NCI-H446 (cell line): ENCODE measurements at places on chromosomes 12 and 14.

DNA sequence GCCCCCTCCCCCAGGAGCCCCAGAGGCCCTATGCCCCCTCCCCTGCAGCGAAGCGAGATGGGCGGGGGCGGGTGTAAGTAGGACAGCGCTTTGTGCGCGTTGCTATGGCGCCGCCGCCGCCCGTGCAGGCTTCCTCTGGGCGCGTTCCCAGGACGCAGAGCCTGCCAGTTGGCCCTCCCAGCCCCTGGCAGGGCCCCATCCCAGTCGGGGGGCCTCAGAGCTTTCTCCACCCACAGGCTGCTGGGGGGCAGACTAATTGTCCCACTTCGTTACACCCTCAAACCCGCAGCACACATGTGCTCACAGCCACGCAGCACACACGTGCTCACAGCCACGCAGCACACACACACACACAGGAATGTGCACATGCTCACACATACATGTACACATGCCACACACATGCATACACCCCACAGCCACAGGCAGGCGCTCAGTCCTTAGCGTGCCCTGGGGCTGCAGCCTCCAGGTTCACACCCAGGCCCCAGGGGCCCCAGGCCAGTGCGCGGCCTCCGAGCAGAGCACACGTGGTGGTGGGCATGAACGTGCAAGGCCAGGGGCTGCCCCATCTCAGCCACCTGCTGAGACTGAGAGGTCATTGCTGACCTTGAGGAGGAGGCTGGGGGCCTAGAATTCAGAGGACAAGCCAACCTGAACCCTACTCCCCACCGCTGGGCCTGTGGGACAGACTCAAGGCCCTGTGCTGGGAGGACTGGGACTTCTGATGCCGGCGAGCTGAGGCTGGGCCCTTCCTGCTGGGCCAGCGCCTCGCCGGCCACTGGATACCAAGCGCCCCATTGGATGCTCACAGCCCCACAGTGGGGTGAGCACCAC is 15.6 kb downstream of the TRMT61A start:
- peak; percentile 56 for DNase-seq

GRCh38 chr12:122371475-122372045 is 50.9 kb downstream of the CLIP1 start:
- no peak for DNase-seq

GRCh38 chr12:120117961-120118320 is 1.4 kb upstream of the RAB35 start:
- DNase-seq = no peak

DNA sequence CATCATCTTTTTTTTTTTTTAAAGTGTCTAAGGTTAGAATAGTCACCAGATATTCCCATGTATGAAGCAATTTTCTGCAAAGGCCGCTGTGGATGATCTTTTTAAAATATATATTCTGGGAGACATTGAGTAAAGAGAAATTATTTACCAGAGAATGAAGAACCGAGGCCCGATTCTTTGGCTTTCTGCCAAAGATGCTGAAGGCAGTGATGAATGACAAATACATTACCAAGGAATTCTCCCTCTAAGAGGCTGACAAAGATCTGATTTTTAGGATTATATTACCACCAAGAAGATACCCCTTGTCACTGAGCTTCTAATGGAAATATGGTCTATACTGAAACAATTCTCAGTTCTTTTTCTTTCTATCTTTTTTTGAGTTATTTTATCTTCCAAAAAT is 336.8 kb downstream of the NAV3 start:
- DNase-seq = peak; percentile 52

DNA sequence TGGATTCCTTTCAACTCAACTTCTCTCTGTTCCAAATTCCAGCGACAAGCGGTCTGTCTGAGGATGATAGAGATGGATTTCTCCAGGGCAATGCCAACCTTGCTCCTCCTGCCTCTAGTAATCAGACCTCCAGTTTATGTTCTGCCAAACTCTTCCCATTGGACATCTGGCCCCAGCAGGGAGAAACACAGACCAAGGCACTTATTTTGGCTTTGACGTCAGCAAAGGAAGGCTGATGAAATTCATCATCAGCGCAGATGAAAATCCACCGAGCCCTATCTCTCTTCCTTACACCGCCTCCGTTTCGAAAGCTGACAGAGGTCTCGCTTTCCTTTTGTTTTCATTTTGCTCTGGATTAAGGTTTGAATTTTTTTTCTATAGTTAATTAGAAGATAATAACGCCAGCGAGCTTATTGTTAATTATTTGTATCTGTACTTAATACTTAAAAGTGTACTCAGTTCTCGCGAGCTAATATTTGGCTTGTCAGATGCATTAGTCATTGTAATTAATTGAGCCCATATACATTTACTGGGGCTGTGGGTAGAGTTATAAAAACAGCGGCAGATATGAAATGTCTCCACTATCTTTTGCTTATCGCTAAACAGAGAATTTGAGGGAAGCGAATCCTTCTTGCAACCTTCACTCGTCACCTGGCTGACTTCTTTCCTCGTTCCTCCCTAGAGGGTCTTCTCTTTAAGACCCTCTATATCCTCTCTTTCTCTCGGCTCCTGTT is 35.9 kb upstream of the MED13L start:
- DNase-seq = peak; percentile 13

- no peak for DNase-seq
Measured at GRCh38 chr12:110917467-110917866, 2.9 kb downstream of the MYL2 start.

DNA sequence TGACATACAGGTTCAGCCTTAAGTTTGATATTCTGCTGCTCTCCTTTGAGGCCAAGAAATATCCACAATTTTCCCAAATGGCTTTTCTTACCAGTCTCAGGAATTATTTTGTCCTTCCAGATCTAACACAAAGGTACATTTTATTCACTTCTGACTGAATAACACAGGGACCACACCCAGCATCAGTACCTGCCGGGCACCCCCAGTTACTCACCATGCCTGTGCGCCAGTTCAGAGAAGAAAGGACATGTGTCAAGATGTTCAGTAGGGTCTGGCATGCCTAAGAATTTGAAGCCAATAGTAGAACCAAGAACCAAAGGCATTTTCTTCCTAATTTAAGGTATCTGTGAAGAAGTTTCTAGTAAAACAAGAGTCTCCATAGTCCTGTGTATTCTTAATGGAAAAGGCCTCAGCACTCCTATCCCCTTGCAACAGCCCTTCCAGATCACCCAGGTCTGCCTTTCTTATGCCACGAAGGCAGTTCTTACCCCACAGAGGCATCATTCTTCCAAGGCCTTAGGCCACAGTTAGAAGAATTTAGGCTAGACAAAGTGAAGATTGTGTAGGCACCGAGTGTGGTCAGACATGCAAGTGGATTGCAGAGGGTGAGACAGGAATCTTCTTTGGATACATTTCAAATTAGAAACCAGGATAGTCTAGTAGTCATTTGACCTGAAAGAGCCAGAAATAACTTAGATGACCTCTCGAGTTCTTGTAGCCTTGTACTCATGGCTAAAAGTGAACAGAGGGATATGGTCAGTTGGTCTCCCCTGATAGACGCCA is 140.1 kb upstream of the HIF1A start:
- no peak for DNase-seq

DNA sequence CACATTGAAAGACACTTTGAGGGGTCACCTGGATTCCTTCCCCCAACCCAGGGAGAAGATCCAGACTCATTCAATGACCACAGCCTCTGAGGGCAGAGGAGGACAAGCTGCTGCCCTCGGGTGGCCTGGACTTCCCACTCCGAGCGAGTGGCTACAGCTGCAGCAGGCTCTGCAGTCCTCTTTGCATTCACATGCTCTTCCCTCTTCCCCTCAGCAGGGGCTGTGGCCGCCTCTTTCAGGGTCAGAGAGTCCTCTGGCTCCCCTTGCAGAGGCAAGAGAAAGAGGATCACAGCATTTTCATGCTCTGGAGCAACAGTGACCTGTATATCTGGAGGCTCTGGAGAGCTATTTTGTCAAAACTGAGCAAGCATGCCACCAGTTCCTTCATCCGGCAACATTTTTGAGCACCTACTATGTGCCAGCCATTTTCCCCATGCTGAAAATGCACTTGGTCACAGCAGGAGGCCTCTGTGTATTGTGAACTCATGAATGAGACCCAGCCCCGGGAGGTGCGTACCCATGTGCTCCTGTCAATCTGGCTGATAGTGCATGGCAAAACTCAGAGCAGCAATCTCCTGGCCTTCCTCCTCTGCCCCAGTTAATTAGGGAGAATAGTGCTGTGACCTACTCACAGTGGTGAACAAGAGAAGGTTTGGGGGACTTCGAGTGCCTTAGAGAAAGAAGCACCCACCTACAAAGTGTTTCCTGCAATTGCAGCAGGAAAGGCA is 42.9 kb upstream of the KCNA5 start:
- DNase-seq = no peak

- DNase-seq = no peak
Measured at GRCh38 chr12:52043386-52044212, 7.6 kb upstream of the NR4A1 start.

DNA sequence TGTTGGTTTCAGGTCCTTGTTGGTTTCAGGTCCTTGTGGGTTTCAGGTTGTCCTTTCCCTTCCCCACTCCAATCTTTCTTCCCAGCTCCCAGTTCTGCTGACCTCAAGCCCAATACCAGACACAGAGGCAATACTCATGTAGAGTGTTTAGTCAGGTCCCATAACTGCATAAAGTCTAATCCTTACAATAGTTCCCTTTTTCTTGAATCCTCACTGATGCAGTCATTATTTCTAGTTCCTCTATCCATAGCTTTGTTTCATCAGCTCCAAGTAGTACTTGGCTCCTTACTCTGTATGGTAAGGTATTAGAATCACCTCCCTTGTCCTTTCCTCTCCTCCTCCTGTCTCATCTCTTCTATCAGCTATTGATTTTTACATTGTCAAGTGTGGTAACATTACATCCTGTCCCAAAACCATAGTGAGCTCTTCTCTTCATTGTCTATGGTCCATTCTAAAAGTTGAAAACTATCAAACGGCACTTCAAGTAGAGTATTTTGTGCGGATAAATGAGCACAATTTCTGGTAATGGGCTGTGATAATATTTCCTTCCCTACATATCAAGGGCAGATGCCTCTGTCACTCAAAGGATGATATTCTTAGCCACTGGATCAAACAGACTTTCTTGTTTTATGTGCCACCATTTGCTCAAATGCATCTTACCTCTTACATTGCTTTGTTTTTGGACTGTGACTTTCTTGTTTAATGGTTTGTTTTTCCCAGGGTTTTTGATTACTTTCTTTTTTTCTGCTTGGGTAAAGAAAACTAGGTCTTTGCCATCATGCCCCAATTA is 57.2 kb upstream of the JDP2 start:
- no peak for DNase-seq

DNA sequence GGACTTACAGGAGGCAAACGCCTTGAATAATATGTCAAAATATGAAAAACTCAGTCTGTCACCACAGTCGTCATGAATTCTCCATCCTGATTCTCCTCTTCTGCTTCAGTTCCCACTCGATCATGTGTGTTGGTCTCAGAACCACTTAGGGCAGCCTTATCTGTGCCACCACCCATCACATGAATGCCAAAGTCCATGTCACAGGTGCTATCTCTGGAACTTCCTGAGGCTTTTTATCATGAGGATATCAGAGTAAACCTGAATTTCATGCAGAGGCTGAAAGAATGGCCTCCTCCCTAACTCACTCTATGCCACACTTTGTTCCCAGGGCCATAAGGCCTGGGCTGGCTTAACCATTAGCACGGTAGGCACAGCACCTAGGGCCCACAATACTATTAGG is 28.8 kb upstream of the MAP3K9 start:
- DNase-seq = no peak

GRCh38 chr12:59182191-59182590 is 261.9 kb upstream of the LRIG3 start:
- DNase-seq = no peak

GRCh38 chr14:100739306-100739705 is 12.6 kb downstream of the DLK1 start:
- no peak for DNase-seq

DNA sequence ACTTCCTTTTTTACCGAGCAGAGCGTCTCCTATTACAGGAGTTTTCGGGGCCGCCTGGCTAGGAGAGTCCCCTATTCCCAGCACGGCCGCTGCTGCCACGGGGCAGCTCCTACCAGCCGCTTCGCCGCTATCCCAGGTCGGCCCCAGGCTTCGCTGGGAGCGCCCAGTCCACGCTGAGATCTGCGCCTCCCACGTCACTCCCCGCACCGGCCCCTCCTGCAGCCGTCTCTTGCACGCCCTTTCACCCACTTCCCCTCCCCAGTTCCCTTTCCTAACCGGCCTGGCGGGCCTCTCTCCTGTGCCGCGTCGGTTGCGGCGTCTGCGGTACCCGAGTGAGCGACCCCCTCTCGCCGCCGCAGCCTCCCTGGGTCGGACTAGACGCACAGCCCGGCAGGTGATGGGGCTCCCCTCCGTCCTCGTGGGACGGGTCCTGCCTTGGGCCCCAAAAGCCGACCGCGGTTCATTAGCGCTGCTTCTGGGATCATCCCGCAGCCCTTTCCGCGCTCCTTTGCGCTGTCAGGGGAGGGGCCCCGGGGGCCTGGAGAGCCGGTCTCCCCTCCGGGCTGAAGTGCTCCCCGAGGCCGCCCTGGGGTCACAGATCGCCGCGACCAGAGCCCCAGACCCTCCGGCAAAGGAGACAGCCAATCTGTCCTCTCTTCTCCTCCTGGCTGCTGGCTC is 1318.4 kb downstream of the TMEM121 start:
- no peak for DNase-seq

DNA sequence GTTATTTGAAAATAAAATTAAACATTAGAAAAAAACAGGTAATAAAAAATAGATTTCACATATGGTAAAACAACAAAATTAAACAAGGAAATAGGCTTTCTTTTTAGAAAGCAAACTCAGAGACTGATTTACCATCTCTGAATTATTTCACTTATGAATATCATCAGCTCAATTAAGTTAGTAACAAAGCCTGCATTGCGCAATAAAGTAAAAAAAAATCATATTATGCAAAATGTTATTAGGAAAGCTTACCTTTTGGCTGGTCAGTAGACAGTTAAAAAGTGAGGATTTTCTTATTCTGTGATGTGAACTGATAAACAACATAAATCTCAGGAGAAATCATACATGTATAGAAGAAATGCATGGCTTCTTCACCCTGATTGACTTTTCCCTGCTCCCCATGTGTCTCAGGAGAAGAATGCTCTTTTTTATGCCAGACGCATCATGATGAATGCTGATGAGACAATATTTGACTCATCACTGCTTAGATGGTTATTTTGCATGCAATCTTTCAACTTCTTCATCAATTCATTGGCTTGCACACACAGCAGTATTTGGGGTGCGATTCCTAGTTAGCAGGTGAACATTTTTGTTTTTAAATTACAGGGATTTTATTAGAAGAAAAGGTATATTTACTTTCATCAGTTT is 124.5 kb upstream of the USP15 start:
- no peak for DNase-seq

DNA sequence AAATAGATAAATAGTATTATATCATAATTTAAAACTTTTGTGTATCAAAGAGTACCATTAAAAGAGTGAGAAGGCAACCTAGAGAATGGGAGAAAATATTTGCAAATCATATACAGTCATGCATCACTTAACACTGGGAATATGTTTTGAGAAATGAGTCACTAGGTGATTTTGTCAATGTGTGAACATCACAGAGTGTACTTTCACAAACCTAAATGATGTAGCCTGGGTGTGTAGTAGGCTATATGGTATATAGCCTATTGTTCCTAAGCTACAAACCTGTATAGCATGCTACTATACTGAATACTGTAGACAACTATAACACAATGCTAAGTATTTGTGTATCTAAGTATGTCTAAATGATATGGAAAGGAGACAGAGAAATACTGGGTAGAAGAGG is 48.0 kb upstream of the ARID2 start:
- no peak for DNase-seq
